ENCODE measurements at places on chromosomes 5 and 9. TPM values are rescaled to one million over a fixed set of nuclear protein-coding genes. Genes with fewer than 3 reads are reported as not detected.
A peak's percentile ranks its signal among the peaks of the same experiment; 100 is the strongest.

- H3K4me1 ChIP-seq, result peaks cover 4% of the 10 kb centered on the region
- DNase-seq, result no peak
- H3K36me3 ChIP-seq, result no peaks in the 10 kb centered on the region
Observed at GRCh38 chr9:77162366-77162765, 15.0 kb upstream of the VPS13A start.

DNA sequence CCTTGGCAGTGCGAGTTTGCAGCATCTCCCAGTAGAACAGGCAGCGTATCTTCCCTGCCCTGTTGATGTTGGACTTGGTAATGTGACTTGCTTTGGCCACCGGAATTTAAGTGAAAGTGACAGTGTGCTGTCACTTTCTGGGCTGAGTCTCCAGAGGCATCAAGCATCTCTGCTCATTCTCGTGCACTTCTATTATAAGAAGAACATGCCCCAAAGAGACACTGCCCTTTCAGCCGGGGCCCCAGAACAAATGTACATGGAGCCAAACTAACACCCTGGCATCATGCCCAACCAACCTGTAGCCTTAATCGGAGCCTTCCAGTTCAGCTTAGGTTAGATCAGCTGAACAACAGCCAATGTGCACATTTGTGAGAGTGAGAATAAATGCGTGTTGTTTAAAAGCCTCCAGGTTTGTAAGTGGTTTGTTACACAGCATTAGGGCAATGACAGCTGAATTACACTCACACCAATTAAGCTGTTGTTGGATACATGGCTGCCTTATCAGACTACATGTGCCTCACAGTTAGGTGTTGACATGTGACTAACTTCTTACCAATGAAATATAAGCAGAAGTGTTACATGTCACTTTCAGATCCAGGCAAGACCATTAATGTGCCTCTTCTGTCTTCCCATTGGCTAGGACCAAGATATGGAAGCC, 22.1 kb upstream of the FRMD3 start:
- H3K4me3 ChIP-seq, result no peak overlapping the region
- no peaks in the 10 kb centered on the region for H3K36me3 ChIP-seq
- H3K27me3 ChIP-seq, result no peaks in the 10 kb centered on the region

GRCh38 chr9:61673247-61673646, 483.4 kb downstream of the SPATA31A7 start:
- DNase-seq, result no peak
- no peaks in the 10 kb centered on the region for H3K36me3 ChIP-seq
- no peaks in the 10 kb centered on the region for H3K27me3 ChIP-seq
- H3K4me1 ChIP-seq, result no peaks in the 10 kb centered on the region
- no peak overlapping the region for H3K4me3 ChIP-seq
- no peak overlapping the region for H3K27ac ChIP-seq

DNA sequence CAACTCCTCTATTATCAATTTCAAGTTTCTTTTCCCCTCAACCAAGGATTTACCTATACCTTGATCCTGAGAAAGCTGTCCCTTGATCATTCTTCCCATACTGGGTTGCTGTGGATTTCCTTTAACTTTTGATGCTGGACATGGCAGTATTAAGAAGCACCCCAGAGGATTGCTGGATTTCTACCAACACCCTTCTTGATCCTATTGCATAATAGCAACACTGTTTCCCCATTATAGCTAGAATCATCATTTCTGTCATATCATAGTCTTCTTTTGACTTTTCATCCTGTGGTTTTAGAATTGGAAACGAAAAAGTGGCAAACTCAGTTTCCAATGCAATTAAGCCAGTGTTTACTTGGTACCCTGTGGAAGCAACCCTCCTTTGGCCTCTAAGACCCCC, 154.9 kb downstream of the ARRDC3 start:
- H3K36me3 ChIP-seq, result no peaks in the 10 kb centered on the region
- H3K4me1 ChIP-seq, result no peaks in the 10 kb centered on the region
- H3K4me3 ChIP-seq, result no peak overlapping the region
- DNase-seq, result no peak
- no peaks in the 10 kb centered on the region for H3K27me3 ChIP-seq

DNA sequence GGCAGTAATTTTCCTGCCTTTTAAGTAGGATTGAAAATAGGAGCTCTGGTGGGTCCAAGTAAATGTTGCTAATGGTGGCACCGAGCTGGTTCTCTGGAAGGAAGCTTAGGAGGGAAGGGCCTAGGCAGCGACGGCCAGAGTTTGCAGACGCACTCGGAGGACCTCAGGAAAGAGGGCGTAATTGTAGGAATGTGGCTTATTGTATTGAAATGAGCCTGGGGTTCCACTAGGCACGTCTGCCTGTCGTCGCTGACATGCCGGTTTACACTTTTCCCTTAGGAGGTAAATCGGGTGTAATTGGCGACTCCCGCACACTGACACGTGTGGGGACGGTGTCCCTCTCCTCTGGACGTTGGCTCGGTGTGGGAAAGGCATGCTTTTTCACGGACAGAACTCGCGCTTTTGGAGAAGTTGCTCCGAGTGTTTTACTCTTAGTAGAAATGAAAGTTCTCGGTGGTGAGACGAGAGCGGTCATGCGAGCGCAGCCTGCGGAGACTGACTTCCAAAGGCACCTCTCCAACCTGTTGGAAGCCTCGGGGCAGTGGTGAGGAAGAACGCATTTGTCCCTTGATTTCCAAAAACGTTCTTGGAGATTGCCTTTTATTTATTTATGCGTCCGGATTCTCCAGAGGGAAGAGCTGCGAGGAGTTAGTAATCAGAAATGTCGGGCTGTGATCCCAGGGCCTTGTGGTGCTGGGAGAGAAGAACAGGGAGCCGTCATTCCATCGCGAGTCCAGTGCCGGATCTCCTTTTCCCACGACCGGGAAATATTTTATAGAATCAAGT, 1.3 kb downstream of the NR4A3 start:
- H3K27ac ChIP-seq, result peak overlapping the region; percentile 4
- peak overlapping the region; percentile 78 for H3K4me3 ChIP-seq
- H3K36me3 ChIP-seq, result peaks cover 2% of the 10 kb centered on the region
- DNase-seq, result peak; percentile 47
- peaks cover 3% of the 10 kb centered on the region for H3K4me1 ChIP-seq

DNA sequence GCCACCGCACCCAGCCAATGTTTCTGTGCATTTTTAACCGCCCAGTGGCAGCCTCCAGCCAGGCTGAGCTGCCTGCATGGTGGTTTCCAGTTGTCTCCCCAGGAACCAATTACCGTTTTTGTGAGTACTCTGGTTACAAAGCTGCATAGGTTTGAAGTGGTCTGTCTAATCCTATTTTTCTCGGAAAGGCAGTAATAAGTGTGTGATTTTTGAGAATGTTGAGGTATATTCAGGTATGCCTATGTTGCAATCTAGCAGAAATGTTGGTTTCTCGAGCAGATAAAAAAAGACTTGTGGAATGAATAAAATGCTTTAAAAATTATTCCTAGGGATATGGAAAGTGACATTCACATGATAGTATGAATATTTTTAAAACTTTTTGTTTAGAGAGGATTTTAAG, 41.5 kb upstream of the ANKH start:
- peaks cover 14% of the 10 kb centered on the region for H3K4me1 ChIP-seq
- no peak for DNase-seq
- H3K36me3 ChIP-seq, result no peaks in the 10 kb centered on the region
- no peaks in the 10 kb centered on the region for H3K27me3 ChIP-seq

DNA sequence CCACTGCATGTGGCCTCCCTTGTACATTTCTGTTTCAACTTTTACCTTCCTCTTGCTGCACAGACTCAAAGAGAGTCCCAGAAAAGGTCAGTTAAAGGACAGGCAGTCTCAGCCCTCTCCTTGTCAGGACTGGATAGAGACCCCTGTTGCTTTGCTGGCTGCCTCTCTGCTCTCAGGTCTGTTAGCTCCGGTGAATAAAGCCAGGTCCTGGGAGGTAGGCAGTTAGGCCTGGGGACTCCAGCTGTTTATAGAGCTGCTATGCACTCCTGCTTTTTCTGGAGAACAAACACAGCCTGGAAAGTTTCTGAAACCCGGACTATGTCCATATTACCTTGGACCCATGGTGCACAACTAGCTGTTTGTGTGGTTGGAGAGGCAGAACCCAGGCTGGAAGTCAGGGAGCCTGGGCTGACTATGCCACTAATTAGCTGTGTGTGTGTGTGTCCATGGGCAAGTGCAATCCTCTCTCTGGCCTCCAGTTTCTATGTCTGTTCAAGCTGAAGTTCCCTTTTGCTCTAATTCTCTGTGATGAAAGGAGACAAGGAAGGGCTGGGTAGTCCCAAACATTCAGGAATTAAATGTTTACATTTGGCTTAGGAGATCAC, 42.9 kb downstream of the GLRA1 start:
- no peaks in the 10 kb centered on the region for H3K27me3 ChIP-seq
- H3K27ac ChIP-seq, result no peak overlapping the region
- DNase-seq, result no peak
- no peaks in the 10 kb centered on the region for H3K4me1 ChIP-seq
- no peaks in the 10 kb centered on the region for H3K36me3 ChIP-seq

DNA sequence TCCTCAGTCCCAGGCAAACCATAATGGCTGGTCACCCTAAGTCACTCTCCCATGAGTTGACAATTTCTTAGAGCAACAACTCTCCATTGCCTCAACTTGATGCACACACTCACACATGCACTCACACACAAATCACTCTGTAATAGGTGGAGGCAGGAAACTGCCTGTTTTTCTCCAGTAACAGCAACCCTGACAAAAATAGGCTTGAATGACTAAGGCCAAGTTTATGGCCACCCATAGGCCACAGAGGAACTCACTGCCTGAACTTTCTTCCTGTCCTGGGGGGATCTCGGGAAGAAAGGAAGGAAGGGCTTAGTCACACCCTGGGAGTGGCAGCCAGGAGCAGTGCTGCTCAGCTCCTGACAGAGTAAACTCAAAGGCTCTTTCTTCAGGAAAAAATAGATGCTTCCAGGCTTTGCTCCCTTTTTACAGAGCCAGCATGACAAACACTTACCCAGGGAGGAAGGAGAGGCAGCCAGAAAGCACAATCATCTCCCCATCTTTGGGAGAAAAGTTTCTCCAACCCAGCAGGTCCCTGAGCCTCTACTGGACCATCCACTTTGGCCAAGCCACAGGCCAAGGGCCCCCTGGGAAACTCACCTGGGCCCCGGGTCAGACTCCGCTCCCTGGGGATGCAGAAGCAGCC, 368 bp downstream of the SH3TC2 start:
- no peaks in the 10 kb centered on the region for H3K36me3 ChIP-seq
- no peak overlapping the region for H3K4me3 ChIP-seq
- peak; percentile 88 for DNase-seq

GRCh38 chr5:59559847-59560246, 333.7 kb downstream of the PDE4D start:
- no peaks in the 10 kb centered on the region for H3K36me3 ChIP-seq
- no peak for DNase-seq
- no peak overlapping the region for H3K4me3 ChIP-seq
- no peak overlapping the region for H3K27ac ChIP-seq

GRCh38 chr5:89351975-89352374, 469.0 kb upstream of the MEF2C start:
- peak; percentile 10 for DNase-seq
- no peak overlapping the region for H3K27ac ChIP-seq
- no peaks in the 10 kb centered on the region for H3K27me3 ChIP-seq
- H3K4me1 ChIP-seq, result no peaks in the 10 kb centered on the region

DNA sequence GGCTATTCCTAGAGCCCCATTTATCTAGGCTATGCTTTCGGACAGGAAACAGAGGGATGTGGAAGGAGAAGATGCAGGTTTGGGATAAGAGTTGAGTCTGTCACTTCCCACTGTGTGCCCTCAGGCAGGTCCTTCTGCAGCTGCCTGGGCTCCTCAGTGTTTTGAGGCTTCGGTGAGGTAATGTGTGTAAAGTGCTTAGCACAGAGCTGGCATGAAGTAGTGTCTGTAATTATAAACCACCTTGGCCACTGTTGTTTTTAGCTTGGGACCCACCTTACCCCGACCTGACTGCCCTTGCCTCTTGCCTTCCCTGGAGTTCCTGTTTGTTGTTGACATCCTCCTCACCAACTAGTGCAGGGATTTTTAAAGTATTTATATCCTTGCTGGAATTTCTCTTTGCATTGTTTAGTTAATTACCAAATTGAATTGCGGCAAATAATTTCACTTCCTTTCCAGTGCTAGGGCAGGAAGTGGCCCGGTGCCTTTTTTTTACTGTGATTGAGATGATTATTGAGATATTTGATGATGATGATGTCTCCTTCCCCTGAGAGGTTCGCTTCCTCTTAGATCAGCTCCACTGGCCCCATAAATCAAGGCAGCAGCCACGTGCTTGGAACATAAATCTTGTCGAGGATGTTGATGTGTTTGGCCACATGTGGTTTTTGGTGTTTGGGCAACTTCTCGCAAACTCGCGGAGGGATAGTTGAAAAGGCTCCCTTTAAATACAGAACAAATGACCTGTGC, 38.3 kb upstream of the DAB2IP start:
- no peak for DNase-seq
- no peak overlapping the region for H3K27ac ChIP-seq
- no peaks in the 10 kb centered on the region for H3K36me3 ChIP-seq
- H3K4me1 ChIP-seq, result peaks cover 10% of the 10 kb centered on the region
- peaks cover 2% of the 10 kb centered on the region for H3K27me3 ChIP-seq
- H3K4me3 ChIP-seq, result no peak overlapping the region

- DNase-seq, result no peak
- H3K4me1 ChIP-seq, result no peaks in the 10 kb centered on the region
- no peaks in the 10 kb centered on the region for H3K36me3 ChIP-seq
- H3K4me3 ChIP-seq, result no peak overlapping the region
Observed at GRCh38 chr5:112253478-112254250, 165.4 kb downstream of the EPB41L4A start.

DNA sequence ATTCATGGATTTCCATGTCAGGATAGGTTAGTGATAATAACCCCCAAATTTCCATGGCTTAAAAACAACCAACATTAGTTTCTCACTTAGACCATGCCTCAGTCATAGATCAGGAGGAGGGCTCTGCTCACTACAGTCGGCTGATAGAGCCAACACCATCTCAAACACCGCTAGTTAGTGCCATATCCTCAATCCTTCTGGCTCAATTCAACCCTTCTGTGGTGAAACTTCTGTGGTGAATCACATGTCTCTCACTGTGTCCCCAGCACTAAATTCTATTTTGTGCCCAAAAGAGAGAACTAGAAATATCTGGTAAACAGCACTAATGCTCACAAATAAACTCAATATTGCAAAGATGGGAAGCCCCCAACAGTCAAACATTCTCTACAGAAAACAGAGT, 21.1 kb downstream of the ECPAS start:
- H3K36me3 ChIP-seq, result peaks cover 2% of the 10 kb centered on the region
- H3K27me3 ChIP-seq, result no peaks in the 10 kb centered on the region
- H3K4me3 ChIP-seq, result no peak overlapping the region
- DNase-seq, result no peak
- H3K4me1 ChIP-seq, result peaks cover 4% of the 10 kb centered on the region

The MYMK gene
- not detected for total RNA-seq

The FBP1 gene
- total RNA-seq, result not detected

The C9orf50 gene
- not detected for total RNA-seq

The CNTNAP3B gene
- 2.2 TPM for total RNA-seq

The PTGDS gene
- not detected for total RNA-seq

The CHSY3 gene
- total RNA-seq, result 1.4 TPM

The FGFR4 gene
- total RNA-seq, result 0.90 TPM

The HK3 gene
- total RNA-seq, result not detected

The FOXD4L6 gene
- not detected for total RNA-seq

The DMRT1 gene
- under 0.01 TPM for total RNA-seq

All from IMR-90 (cell line).